ENCODE measurements at places on chromosomes 2 and 18.

- no peak for DNase-seq
Measured at GRCh38 chr2:69554981-69555380, 88.6 kb downstream of the AAK1 start.

DNA sequence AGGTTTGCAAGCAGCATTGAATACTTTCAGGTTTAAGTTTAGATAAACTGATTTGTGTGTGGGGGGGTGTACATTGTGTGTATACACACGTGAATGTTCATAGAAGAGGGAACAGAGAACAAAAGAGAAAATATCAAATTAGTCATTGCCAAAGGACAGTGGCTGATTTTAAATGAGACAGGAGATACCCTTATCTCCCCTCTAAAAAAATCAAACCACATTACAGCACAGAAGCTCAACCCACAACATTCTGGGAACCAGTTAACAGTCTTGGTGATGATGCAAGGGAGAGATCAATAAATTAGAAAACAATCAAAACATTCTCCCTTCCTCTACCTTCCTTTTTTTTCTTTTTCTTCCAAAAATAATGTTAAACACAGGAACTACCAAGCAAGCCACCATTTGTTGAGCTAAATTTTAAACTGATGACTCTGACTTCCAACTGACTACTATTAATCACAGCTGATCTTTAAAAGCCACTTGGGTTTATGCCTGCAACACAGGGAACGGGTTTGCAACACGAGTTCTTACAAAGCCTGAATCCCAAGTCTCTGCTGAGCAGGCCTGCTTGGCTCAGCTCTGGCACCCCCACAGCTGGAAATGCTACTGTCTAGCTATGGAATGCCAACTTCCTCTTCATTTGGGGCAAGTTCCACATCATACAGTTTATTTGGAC lies 119.2 kb upstream of the ACVR1C start:
- no peak for DNase-seq

- no peak for DNase-seq
Measured at GRCh38 chr2:105403241-105403782, 4.5 kb upstream of the FHL2 start.

DNA sequence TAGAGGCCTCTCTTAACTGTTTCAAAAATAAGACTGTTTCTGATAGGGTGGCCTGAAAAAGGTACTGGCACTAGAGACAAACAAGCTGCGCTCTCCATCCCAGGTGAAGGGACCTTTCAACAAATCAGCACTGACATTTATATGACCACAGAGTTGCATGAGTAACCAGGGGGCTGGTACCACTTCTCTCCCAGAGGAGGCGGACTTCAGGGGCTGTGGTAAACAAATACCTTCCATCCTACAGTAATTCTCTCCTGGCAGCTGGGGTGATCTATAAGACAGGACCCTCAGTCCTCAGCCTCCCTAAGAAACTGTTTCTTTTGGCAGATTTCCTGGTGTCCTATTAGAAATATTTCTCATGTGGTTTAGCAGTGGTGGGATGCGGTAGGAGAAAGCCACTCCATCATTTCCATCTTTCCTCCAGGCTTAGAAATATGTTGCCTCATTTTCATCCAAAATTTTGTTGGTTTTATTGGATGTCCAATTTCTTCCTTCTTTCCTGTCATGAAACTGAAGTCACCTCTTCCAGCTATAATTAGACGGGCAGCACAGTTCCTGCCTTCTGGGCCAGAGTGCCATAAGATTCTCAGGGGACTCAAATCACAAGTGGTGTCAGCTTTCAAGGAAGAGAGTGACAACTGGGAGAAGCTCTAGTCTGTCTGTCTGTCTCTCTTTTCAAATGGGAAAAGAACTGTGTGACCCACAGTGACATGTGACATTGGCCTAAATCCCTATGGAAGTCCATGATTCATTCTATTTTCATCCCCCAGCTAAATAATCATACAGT lies 96.4 kb downstream of the CYRIA start:
- DNase-seq, result no peak

DNA sequence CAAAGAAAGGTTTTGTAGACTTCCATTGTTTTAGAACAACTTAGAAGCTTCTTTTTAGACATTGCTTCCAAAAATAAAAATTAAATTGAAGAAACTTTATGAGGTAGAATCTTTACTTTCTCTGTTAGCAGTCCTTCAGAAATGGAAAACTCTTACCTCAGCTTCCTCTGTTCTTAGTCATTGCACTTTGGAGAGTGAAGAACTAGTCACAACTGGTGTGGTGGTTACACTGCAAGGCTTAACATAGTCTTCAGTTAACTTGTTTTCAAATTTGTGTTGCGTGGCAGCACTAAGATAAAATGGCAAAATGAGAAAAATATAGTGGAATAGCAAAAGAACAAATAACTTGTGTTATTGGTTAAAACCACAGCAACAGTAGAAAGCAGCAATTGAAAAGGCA lies 332.6 kb downstream of the KIAA1328 start:
- DNase-seq, result no peak

DNA sequence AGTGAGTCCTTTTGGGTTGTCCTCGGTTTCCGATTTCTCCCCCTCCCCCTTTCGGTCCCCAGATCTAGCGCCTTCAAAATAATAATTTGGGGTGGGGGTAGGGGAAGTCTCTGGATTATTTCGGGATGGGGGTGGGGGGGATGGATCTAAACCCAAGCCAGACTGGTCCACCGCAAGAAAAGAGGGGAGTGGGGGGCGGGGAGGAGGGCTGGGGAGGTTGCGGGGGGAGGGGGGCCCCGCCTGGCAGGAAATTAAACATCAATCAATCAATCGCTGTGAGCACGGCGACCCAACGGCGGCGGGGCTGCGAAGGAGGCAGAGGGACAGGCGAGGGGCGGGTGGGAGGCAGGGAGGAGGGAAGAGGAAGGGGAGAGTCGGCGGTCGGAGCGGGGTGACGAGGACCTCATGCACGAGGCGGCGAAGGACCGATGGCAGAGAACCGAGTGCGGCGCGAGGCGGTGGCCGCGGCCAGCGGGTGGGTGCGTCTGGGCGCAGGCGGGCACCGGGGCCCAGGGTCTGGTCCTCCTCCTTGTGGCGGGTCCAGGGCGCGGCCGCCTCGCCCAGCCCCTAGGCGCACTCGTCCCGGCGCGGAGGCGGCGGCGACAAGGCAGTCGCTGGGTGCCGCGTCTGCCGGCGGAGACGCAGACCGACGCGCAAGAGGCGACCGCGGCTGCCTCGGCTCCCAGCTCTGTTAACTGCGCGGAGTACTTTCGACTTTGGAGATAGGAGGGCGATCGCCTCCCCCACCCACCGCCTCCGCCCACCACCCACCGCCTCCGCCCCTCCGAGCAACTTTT lies 468 bp upstream of the SATB2 start:
- DNase-seq, result no peak

- peak; percentile 12 for DNase-seq
Measured at GRCh38 chr2:128797937-128798336, 479.3 kb upstream of the HS6ST1 start.

DNA sequence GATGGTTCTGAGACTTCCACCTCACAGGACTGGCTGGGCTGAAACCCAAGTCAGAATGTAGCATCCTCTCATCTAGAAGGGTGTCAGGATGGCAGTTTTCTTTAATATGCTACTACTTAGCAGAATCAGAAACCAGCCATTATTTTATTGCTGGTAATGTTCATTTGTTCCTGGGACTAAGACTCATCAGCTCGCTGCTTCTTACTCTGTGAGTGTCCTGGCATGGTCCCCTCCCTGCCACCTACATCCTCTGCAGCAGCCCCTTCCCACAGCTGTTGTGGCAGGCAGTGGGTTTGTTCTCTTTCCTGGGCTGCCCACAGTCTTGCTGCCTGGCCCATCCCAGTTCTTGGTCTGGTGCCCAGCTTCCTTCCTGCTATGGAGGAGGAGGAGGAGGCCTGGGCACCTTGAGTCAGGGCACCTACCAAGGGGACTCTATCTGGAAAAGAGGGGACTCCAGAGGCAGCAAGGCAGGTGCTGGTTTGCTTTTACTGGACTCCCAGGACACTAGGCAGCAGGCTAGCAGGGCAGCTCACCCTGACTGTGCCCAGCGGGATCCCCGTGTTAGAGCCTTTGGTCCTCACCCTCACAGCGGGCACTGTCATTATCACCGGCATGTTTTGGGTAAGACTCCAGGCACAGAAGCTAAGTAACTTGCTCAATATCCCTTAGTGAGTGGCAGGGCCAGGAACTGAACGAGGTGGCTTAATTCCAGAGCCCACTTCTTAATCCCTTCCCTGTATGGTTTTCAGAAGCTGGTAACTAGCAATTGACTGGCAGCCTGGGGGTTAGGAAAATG lies 62.1 kb downstream of the LRRFIP1 start:
- no peak for DNase-seq

- DNase-seq, result no peak
Measured at GRCh38 chr18:62001396-62001795, 108.6 kb upstream of the RNF152 start.

GRCh38 chr2:12824778-12825379 lies 108.1 kb downstream of the TRIB2 start:
- no peak for DNase-seq

DNA sequence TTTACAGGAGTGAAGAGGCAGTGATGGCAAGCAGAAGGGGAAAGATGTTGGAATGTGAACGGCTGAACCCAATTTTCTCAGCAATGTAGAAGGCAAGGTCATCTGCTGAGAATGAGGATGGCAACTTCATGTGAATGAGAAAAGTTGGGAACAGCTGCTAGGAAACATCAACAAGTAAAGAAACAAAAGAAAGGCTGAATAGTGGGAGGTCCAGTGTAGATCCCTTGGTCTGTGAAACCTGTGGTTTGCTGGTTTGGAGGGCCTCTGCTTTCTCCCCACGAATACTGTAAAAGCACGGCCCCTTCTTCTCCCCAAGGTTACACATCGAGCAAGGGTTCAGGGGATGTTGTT lies 27.4 kb downstream of the MARCHF4 start:
- DNase-seq, result no peak

DNA sequence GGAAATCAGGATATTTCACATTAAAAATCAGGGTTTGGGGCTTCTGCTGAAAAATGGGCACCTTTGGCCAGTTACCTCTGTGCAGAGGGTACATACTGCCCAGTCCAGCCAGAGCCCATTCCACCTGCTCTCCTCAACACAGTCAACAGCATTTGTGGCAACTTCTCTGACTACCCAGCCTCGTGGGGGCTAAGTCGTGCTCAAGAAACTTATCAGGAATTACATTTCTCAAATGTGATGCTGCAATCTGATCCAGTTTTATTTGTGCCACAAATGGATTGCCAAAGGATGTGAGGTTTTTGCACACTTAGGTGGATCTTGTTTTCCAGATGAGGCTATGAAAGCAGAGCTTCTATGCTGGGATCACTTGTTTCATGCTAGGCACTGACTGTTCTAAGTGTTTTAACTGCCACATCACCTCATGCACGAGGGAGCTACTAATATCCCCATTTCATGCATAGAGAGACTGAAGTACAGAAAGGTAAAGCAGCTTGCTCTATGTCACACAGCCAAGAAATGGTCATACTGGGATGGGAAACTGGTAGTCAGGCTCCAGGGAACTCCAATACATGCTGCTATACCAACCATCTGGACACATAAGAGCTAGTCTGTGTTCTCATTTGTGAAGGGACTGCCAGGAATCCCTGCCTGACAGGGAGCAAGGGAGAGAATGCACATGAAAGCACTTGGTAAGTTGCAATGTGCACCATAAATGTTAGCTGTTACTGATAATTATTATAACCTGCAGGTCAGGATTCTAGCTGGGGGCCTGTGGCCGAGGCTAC lies 89.0 kb upstream of the HK2 start:
- no peak for DNase-seq

- DNase-seq, result no peak
Measured at GRCh38 chr18:48106498-48106897, 176.0 kb upstream of the SMAD2 start.

DNA sequence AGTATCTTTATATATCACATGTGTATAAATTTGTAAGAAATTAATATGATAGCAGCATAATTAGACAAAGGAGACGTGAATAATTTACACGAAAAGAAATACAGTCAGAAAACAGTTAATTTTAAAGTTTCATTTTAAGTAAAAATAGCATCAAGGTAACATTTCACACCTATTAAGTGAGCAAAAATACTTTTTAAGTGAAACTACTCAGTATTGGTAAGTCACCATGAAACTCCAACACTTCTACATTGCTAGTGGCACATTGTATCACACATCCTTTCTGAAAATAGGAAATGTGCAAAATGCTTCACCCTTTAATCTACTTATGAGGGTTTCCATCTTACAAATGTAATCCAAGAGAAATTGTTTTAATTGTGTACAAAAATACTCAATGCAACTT lies 287.9 kb upstream of the EPAS1 start:
- no peak for DNase-seq

DNA sequence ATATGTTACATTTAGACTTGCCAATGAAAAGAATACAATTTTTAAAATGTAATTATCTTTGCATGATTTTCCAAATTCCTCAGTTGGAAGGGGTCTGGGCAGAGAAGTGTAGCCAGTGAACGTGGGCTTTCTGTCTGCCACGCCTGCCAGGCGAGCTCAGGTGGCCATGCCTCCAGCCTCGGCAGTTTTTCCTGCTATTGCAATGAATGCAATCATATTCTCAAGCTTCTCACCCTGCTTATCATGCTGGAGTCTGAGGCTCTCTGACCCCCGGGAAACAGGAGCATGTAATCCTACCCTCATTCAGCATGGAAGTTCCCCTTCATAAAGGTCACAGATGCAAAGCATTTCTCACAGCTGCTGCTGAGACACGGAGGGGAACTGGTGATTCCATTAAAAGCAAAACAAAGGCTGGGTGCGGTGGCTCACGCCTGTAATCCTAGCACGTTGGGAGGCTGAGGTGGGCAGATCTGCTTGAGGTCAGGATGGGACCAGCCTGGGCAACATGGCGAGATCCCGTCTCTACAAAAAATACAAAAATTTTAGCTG lies 154.8 kb downstream of the MBP start:
- DNase-seq, result no peak

DNA sequence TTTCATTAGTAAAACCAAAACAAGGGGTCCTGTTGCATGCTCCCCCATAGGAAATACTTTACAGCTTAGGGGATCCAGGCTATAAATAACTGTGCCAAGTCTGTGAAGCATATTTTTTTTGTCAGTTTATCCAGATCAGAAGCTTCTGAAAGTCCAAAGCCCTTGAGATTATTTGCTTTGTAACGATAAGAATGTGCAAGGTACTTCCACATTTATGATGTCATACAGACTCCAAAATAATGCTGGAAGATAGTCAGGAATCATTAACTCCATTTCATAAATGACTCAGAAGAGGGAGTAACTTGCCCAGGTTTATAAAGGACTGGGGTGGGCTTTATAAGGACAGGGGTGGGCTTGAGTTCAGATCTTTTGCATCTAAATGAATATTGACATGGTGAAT lies 29.3 kb downstream of the RDH14 start:
- DNase-seq, result no peak

Data from GM18507 (cell line).